T-cell (primary cell): ENCODE measurements at places on chromosomes 7 and 10.

DNA sequence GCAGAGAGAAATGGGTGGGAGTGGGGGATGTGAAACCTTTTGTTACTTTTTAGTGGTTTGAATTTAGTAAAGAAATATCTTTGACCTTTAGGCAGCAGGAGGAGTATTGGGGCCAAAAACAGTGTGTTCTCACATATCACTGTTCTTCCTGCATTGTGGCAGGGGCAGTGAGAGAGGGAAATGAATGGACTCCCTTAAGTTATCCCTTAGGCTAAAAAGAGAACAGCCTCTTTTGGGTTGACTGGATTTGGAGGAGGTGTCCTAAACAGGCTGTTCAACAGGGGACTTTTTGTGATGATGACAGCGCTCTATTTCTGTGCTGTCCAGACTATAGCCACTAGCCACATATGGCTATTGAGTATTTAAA is 22.3 kb downstream of the ZNF775 start:
- H3K4me3 ChIP-seq: no peak overlapping the region
- H3K36me3 ChIP-seq: peaks cover 4% of the 10 kb centered on the region
- peaks cover 25% of the 10 kb centered on the region for H3K4me1 ChIP-seq
- no peaks in the 10 kb centered on the region for H3K27me3 ChIP-seq
- H3K27ac ChIP-seq: no peak overlapping the region

GRCh38 chr7:142477079-142477651 is 219.3 kb upstream of the PRSS58 start:
- no peak overlapping the region for H3K4me3 ChIP-seq
- H3K4me1 ChIP-seq: peaks cover 55% of the 10 kb centered on the region
- H3K27ac ChIP-seq: peak overlapping the region; percentile 64
- H3K27me3 ChIP-seq: no peaks in the 10 kb centered on the region
- H3K36me3 ChIP-seq: no peaks in the 10 kb centered on the region
- no peak for DNase-seq

DNA sequence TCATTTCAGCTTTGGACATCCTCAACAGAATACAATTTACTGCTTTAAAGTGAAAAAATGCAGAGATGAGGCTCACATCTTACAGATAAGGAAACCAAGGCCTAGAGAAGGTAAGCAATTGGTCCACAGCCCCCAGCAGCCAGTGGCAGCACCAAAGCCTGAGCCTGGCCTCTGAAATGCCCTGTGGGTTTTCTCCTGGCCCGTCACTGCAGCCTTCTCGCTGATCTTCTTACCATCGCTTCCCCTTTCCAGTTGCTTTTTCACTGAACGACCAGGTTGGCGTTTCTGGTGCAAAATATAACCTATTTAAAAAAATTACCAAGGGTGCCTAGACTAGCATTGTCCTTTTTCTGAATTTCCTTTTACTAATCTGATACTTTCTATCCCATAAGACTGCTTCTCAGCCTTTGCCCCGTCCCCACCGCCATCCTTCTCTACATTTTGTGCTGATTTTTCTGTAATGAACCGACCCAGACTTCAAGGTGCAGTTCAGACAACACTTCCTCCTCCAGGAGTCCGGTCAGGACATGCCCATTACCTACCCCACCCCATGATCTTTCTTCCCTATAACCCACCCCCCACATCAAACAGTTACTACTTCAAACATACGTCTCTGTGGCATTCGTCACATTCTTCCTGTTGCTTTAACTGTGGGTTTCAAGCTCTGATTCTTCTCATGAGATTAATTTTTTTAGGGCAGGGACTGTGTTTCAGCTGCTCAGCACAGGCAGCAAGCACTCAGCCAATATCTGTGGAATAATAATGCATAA is 289.4 kb downstream of the DNAJB6 start:
- H3K27me3 ChIP-seq: no peaks in the 10 kb centered on the region
- DNase-seq: no peak
- peaks cover 57% of the 10 kb centered on the region for H3K4me1 ChIP-seq
- peak overlapping the region; percentile 42 for H3K4me3 ChIP-seq
- H3K36me3 ChIP-seq: no peaks in the 10 kb centered on the region

- no peaks in the 10 kb centered on the region for H3K27me3 ChIP-seq
- H3K36me3 ChIP-seq: peaks cover 3% of the 10 kb centered on the region
- no peak overlapping the region for H3K27ac ChIP-seq
- no peak for DNase-seq
- peaks cover 29% of the 10 kb centered on the region for H3K4me1 ChIP-seq
- no peak overlapping the region for H3K4me3 ChIP-seq
Observed at GRCh38 chr10:22323538-22324305, 2.8 kb downstream of the BMI1 start.

GRCh38 chr7:102258073-102258748 is 28.5 kb upstream of the SH2B2 start:
- DNase-seq: no peak
- H3K4me1 ChIP-seq: no peaks in the 10 kb centered on the region
- H3K27ac ChIP-seq: no peak overlapping the region
- H3K4me3 ChIP-seq: no peak overlapping the region
- no peaks in the 10 kb centered on the region for H3K27me3 ChIP-seq

GRCh38 chr7:127933146-127933545 is 98.1 kb downstream of the LRRC4 start:
- peaks cover 32% of the 10 kb centered on the region for H3K36me3 ChIP-seq
- H3K4me3 ChIP-seq: no peak overlapping the region
- H3K27me3 ChIP-seq: no peaks in the 10 kb centered on the region
- H3K4me1 ChIP-seq: no peaks in the 10 kb centered on the region

DNA sequence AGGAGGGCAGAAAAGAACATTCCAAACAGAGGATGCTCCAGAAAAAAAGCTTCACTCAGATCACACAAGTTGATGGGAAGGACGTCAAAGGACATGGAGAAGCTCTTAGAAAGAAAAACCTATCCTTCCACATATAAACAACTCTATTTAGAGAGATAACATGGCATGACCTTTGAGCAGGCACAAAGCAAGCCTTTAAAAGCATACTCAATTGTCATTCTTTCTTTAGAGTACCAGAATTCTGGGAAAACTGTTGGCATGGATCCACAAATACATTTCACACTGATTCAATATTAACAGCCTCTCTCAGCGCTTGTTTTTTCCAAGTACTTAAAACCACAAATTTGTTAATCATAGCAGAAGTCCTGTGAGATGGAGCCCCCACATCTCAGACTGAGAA is 7.3 kb upstream of the ABLIM1 start:
- H3K4me3 ChIP-seq: no peak overlapping the region
- H3K4me1 ChIP-seq: no peaks in the 10 kb centered on the region
- no peak overlapping the region for H3K27ac ChIP-seq
- no peak for DNase-seq
- no peaks in the 10 kb centered on the region for H3K36me3 ChIP-seq
- H3K27me3 ChIP-seq: no peaks in the 10 kb centered on the region

GRCh38 chr7:145665499-145666258 is 450.9 kb upstream of the CNTNAP2 start:
- DNase-seq: no peak
- no peak overlapping the region for H3K4me3 ChIP-seq
- H3K4me1 ChIP-seq: no peaks in the 10 kb centered on the region
- no peaks in the 10 kb centered on the region for H3K36me3 ChIP-seq
- no peak overlapping the region for H3K27ac ChIP-seq

- H3K4me1 ChIP-seq: no peaks in the 10 kb centered on the region
- no peak overlapping the region for H3K27ac ChIP-seq
- no peaks in the 10 kb centered on the region for H3K36me3 ChIP-seq
- H3K27me3 ChIP-seq: no peaks in the 10 kb centered on the region
Observed at GRCh38 chr10:62772186-62772974, 32.1 kb upstream of the ADO start.

DNA sequence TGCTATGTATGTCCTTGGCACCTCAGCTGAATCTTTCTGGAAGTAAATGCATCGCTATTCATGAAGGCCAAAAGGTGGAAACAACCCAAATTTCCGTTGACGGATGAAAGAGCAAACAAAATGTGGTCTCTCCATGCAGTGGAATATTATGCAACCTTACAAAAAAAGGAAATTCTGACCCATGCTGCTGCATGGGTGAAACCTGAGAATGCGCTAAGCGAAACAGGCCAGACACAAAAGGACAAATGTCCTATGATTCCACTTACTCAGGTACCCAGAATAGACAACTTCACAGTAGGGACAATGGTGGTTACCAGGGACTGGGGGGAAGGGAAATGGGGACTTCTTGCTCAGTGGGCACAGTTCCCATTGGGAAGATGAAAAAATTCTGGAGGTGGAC is 158.8 kb downstream of the CAMK1D start:
- H3K4me3 ChIP-seq: no peak overlapping the region
- no peaks in the 10 kb centered on the region for H3K36me3 ChIP-seq
- H3K27me3 ChIP-seq: no peaks in the 10 kb centered on the region
- no peak for DNase-seq
- H3K4me1 ChIP-seq: peaks cover 36% of the 10 kb centered on the region

- no peak within 1 kb of the TSS for H3K27ac ChIP-seq
- H3K27me3 ChIP-seq: peaks cover 26% of the 10 kb centered on the region
- DNase-seq: no peak
- peaks cover 3% of the 10 kb centered on the region for H3K4me1 ChIP-seq
Observed at GRCh38 chr7:151167197-151167961, at the start of gene GBX1. TSS of gene GBX1 (minus strand) at chr7:151167694. CDS start at chr7:151167548, 146 bp downstream.

DNA sequence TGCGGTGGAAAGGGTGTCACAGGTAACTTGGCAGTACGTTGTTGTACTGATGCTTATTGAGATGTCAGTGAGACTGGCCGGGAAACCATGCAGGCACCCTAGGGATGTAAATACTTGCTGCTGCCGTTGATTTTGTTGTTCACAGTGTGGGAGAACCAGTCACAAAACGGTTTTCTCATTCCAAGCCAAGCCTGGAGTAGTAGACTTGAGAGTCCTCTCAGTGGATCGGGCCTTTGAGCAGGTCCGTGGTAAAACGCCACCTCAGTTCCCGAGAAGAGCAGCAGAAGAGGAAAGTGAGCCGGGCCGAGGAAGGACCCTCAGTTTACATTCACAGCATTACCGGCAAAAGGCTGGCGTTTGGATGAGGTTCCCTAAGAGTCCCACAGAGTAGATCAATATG is 1.1 kb downstream of the JAKMIP3 start:
- peaks cover 28% of the 10 kb centered on the region for H3K27me3 ChIP-seq
- no peaks in the 10 kb centered on the region for H3K4me1 ChIP-seq
- H3K27ac ChIP-seq: no peak overlapping the region
- H3K4me3 ChIP-seq: no peak overlapping the region

- H3K36me3 ChIP-seq: no peaks in the 10 kb centered on the region
- DNase-seq: no peak
- H3K4me3 ChIP-seq: no peak overlapping the region
Observed at GRCh38 chr10:118808601-118809356, 54.0 kb upstream of the CACUL1 start.

- no peak overlapping the region for H3K27ac ChIP-seq
- no peak overlapping the region for H3K4me3 ChIP-seq
- no peaks in the 10 kb centered on the region for H3K27me3 ChIP-seq
- peaks cover under 1% of the 10 kb centered on the region for H3K4me1 ChIP-seq
- no peak for DNase-seq
- H3K36me3 ChIP-seq: no peaks in the 10 kb centered on the region
Observed at GRCh38 chr7:101890749-101891523, 73.5 kb downstream of the CUX1 start.

DNA sequence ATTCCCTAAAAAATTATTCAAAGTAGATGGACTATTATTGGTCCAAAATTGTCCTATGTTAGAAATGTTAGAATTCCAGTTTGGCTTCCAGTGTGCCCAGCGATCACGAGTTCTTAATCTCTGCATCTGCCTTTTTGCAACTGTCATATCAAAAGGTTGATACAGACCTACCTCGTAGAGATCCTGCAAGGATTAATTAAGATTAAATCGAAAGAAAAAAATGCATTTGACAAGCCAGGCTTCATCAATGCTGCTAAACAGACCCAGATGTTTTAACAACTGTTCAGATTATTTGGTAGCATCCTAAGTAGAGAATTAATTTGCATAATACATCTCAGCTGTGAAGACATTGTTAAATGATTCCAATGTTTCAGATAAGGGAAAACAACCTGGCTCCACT is 336.5 kb downstream of the CRPPA start:
- no peak overlapping the region for H3K4me3 ChIP-seq
- no peak overlapping the region for H3K27ac ChIP-seq
- H3K36me3 ChIP-seq: no peaks in the 10 kb centered on the region
- no peaks in the 10 kb centered on the region for H3K4me1 ChIP-seq
- H3K27me3 ChIP-seq: no peaks in the 10 kb centered on the region

DNA sequence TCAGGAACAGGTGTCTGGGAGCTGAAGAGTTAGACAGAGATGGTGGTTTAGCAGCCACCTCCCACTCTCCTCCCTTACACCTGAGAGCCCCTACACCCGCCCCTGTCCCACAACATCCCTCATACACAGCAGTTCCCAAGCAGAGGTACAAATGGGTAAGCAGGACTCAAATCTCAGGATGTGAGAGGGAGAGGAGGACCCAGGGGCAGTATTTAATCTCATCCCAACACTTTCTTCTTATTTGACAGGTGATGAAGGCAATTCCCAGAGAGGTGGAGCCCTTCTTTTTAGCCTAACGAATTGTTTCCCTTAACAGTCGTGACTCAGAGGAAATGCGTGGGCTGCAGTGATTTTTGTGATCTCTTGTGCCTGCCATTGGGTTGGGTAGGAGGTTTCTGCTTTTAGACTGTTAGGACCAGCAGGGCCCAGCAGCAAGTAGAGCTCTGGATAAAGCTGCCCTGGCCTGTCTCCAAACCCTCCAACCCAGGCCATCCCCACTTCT is 191.3 kb downstream of the HECW1 start:
- peaks cover 23% of the 10 kb centered on the region for H3K27me3 ChIP-seq
- no peak overlapping the region for H3K4me3 ChIP-seq
- no peak overlapping the region for H3K27ac ChIP-seq
- no peak for DNase-seq

- DNase-seq: no peak
- no peaks in the 10 kb centered on the region for H3K36me3 ChIP-seq
- no peaks in the 10 kb centered on the region for H3K27me3 ChIP-seq
- no peak overlapping the region for H3K4me3 ChIP-seq
- peaks cover 57% of the 10 kb centered on the region for H3K4me1 ChIP-seq
Observed at GRCh38 chr10:109920016-109920415, 3.3 kb downstream of the XPNPEP1 start.

DNA sequence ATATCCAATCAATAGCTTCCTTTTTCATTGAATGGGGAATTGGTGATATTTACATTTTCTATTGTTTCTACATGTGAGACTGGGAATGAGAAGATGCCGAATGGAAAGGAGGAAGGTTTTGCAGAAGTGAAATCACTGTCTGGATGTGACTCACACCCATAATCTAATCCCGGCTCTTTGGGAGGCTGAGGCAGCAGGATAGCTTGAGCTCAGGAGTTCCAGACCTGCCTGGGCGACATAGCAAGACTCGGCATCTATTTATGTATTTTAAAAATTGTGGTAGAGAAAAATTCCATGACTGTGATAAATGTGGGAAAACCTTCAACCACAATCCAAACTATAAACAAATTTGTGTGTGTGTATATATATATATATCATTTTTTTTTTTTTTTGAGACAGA is 10.9 kb upstream of the FIS1 start:
- H3K27ac ChIP-seq: no peak overlapping the region
- no peak for DNase-seq
- H3K36me3 ChIP-seq: no peaks in the 10 kb centered on the region
- peaks cover 16% of the 10 kb centered on the region for H3K4me1 ChIP-seq
- H3K4me3 ChIP-seq: no peak overlapping the region
